Activated CD8-positive, alpha-beta T cell treated with anti-CD3 and anti-CD28 coated beads for 36 hours (primary cell): ENCODE measurements at places on chromosomes 12 and 14.

DNA sequence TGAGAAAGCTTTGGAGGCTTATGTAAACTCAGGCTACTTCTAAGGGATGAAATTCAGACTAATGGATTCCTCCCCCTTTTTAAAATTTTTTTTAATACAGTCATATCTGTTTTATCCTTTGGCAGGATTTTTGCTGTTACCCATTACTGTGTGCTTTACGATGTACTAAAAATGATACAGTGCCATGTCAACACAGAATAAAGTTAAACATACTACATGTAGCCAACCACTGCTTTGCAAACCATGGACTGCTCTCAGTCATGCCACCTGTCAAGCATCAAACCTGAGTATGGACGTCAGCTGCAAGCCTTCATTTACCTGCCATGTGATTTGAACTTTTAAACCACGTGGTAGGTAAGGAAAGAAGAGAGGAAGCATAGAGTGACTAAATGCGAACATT lies 325.8 kb downstream of the FUT8 start:
- no peak for DNase-seq

DNA sequence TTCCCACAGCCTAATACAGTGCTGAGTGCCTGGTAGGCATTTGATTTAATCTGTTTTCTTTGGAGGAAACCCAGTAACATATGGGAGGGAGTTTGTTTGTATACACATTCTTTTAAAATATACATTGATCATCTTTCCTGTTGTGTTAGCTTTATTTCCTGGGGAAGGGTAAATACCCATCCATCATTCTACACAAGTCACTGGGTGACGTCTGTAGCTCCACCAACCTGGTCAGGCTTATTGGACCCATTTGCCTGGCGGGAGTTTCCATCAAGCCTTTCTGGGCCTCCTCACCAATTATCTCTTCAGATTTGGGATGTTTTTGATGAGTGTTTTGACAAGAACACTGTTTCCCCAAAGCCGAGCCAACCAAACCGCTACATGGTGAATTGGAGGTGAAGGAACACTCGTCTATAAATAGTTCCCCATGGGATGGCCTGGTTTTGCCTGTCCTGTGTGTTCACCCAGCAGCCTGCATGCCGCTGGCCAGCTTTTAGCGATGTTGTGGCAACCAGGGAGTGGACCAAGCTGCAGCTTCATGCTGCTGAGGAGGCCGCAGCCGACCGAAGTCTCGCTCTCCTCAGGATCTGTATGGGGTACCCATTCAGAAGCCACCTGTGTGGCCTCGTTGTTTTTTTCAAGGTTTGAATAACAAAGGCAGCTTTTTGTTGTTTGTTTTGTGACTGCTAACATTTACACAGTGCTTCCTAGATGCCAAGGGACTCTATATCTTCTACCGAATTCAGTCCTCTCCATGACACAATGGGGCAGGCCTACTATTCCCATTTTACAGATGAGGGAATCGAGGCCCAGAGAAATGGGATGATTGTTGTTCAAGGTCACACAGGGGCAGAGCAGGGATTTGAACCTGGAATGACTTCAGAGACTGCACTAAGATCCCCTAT lies 22.6 kb downstream of the PLXNC1 start:
- no peak for DNase-seq

GRCh38 chr14:45807178-45807899 lies 554.3 kb upstream of the MIS18BP1 start:
- DNase-seq = no peak

- no peak for DNase-seq
Observed at GRCh38 chr12:87599459-87599858, 429.7 kb downstream of the C12orf50 start.

DNA sequence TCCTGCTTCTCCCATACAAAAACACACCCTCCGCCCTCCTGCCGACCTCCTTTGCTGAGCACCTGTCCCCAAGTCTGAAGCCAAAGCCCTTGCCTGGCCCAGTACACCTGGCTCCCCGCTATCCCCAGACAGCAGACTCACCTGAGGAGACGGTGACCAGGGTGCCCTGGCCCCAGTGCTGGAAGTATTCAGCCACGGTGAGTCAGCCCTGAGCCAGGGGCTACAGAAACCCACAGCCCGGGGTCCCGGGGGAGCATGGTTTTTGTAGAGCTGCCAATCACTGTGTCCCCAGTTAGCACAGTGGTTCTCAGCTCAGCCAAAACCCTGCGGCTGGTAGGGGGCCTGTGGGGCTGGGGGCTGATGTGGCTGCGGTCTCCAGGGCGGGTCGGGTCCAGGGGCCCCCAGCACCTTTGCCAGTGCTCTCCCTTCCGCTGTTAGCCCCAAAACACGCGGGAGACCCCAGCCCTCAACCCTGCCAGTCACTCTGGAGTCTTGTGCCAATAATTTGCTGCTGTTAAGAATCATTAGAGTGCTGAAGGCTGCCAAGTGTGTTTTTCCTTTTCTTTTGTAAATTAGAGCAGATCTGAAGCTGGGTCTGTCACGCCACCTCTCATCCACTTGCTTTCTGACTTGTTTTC lies 339.0 kb downstream of the TMEM121 start:
- no peak for DNase-seq

DNA sequence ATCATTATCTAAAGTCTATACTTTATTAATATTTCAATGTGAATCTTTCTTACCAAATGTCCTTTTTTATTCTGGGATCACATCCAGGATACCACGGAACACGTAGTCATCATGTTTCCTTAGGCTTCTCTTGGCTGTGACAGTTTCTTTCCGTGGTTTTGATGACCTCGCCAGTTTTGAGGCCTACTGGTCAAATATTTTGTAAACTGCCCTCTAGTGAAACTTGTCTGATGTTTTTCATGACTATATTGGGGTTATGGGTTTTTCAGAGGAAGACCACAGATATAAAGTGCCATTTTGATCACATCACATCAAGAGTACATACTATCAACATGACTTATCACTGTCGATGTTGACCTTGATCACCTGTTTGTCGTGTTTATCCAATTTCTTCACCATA lies 14.1 kb upstream of the SERPINA6 start:
- DNase-seq = peak; percentile 34

DNA sequence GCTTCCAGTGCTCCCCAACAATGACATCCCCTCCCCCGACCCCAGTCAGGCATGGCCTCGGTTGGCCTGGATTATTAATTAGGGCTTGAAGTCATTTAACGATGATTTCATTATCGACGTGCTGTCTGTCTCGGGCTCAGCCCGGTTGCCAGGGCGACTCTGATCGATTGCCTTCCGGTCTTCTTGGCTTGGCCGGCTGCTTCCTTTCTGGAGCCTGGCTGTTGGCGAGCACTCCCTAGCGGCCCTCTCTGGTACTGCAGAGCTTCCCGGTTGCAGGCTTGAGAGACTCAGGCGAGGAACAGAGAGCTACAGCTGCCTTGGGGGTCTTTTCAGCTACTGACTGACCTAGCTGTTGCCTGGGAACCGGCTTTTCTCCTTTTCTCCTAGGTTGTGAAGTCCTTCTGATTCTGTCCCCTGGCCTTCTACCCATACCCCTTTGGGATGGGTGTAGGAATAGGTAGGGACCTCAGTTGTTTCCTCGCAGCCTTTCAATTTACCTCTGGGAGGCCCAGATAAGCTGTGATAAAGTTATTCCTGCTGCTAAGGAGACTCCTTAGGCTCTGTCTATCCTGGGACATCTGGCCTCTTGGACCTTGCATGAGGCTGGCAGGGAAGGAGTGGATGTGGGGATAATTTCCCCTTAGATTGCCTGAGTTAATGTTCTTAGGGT lies 5.5 kb upstream of the CISTR start:
- peak; percentile 96 for DNase-seq

DNA sequence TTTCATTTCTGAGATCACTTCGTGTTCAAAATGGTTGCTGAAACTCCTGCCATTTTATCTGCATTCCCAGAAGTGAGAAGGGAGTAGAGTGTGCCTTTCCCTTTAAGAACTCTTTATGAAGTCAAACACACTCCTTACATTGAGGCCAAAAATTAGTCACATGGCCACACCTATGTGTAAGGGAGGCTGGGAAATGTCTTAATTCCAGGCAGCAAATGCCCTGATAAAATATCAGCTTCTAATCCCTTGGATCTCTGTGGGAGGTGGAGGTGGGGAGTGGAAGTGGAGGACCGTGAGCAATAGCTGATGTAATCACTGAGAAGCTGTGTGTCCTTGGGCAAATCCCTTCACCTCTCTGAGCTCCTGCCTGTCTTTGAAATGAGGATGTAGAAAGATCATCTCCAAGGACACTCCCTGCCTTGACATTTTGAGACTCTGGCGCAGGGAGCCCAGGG lies 22.7 kb upstream of the ANKRD9 start:
- no peak for DNase-seq

GRCh38 chr12:118850244-118850825 lies 131.0 kb upstream of the SRRM4 start:
- peak; percentile 39 for DNase-seq

- no peak for DNase-seq
Observed at GRCh38 chr12:96141216-96141912, 52.8 kb upstream of the ELK3 start.

- peak; percentile 36 for DNase-seq
Observed at GRCh38 chr14:68979722-68980451, 785 bp upstream of the ACTN1 start.

GRCh38 chr14:52219488-52220084 lies 47.9 kb upstream of the PTGDR start:
- no peak for DNase-seq

- DNase-seq = no peak
Observed at GRCh38 chr12:6199531-6200255, 507 bp upstream of the CD9 start.

DNA sequence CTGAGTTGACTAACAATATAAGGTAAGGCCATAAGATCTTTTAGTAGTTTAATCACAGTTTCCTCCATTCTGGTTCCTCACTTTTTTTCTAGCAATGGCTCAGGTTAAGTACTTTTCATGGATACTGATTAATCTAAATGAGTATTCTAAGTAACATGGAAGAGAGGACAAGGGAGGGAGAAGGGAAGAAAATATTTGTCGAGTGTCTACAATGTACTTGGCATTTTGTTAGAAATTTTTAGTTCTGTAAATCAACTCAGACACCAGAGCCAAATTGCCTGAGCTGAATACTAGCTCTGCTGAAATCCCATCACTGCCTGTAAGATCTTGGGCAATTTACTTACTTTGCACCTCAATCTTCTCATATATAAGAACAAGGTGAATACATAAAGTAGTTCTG lies 20.2 kb downstream of the RERG start:
- DNase-seq = no peak

DNA sequence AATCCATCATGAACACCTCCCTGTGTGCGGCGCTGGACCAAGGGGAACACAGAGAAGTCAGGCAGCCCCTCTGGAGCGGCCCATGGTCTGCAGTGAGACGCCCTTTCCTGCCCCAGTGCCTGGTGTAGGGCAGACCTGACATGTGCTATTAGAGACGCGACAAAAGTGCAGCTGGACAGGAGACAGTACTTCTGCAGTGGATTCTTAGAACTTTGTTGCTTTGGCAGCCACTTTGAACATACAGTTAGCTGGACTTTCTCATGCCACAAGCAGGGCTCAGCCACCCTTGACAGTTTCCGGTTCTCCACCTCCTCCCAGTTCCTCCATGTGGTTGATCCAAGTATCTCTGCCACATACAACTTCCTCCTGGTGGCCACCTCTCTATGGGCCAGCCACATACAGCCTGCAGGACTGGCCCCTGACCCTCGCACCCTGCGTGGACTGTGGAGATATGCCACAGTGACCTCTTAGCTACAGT lies 45.9 kb downstream of the LGMN start:
- no peak for DNase-seq

DNA sequence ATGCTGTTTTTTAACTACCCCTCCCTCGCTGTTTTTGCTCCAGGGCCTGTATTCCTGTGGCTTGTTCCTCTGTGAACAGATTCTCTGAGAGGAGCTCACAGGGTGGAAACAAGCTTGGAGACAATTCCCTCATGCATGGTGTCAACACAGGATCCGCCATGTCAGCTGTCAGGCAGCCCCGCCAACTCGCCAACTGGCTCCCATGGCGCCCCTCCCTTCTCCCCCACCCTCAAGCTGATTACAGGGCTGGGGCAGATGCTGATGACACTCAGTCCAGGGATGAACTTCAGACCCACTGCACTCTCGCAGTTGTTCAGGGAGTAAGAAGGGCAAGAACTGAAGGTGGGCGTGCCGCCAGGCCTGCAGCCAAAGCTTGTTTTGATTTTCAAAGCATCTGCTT lies 229.9 kb downstream of the NTF3 start:
- DNase-seq = no peak

- DNase-seq = peak; percentile 73
Observed at GRCh38 chr12:49296034-49296835, 1.3 kb downstream of the PRPH start.

GRCh38 chr12:55724226-55724939 lies 4.2 kb downstream of the RDH5 start:
- peak; percentile 90 for DNase-seq

GRCh38 chr12:128155571-128155970 lies 111.4 kb upstream of the TMEM132C start:
- DNase-seq = no peak

DNA sequence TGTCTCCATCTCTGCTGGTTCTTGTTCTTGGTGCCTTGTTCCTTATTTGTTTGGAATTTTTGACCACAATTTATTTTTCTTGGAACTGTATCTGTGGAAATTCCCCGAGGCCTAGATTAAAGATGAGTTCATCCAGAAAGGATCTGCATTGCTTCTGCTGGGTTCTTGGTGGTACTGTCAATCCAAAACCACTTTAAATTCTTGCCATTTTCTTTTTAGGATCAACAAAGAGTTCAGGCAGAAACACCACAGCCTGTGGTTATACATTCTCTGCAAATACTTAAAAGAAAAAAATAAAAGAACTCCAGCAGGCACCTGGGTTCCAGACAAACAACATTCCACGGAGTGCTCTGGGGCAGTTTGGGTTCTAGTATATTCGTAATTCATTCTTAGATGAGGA lies 6.0 kb upstream of the VAMP1 start:
- DNase-seq = no peak

DNA sequence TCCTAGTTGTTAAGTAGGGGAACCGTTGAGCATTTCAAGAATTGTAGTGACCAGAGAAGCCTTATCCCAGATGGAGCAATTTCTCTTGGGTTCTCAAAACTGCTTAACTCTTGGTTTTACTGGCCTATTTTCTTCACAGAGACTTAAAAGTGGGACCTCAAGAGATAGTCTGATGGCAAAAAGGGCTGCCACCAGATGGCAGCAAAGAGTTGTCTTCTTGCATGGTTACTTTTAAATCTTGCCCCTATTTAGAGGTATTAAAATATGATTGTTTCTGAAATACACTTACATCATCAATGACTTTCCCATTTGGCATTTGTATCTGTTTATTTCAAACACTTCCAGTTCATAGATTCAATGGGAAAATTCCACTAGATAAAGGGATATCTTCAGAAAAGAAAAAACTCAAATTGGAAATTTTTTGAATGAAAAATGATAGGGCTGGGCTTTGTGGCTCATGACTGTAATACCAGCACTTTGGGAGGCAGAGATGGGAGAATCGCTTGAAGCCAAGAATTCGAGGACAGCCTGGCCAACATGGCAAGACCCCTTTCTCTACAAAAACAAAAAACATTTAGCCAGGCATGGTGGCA lies 69.9 kb upstream of the CNTN1 start:
- peak; percentile 68 for DNase-seq

- DNase-seq = peak; percentile 16
Observed at GRCh38 chr12:42326541-42327226, 717 bp downstream of the PPHLN1 start.
